Mesangial cell (primary cell): ENCODE measurements at places on chromosomes 11 and 22. TPM values are rescaled to one million over a fixed set of nuclear protein-coding genes. Genes with fewer than 3 reads are reported as not detected.

The CRYBB2 gene
- not detected in 2 replicates for total RNA-seq

The SPON1 gene
- total RNA-seq: 0.33 and 3.5 TPM in 2 replicates

The EIF3L gene
- 301 and 455 TPM in 2 replicates for total RNA-seq

The IL10RA gene
- 0.49 TPM in 1 of 2 replicates, not detected in the other for total RNA-seq

The DENND6B gene
- total RNA-seq: 1.5 and 9.8 TPM in 2 replicates

The PHLDA2 gene
- total RNA-seq: 45.0 and 110 TPM in 2 replicates

The SYT12 gene
- total RNA-seq: 0.49 and 1.9 TPM in 2 replicates

The OR4X1 gene
- not detected in 2 replicates for total RNA-seq

The MYO18B gene
- not detected in 2 replicates for total RNA-seq

The XKR3 gene
- not detected in 2 replicates for total RNA-seq
